Kidney (tissue), 22 donors: ENCODE measurements at places on chromosomes 12 and 14. TPM values are rescaled to one million over a fixed set of nuclear protein-coding genes. Genes with fewer than 3 reads are reported as not detected.

DNA sequence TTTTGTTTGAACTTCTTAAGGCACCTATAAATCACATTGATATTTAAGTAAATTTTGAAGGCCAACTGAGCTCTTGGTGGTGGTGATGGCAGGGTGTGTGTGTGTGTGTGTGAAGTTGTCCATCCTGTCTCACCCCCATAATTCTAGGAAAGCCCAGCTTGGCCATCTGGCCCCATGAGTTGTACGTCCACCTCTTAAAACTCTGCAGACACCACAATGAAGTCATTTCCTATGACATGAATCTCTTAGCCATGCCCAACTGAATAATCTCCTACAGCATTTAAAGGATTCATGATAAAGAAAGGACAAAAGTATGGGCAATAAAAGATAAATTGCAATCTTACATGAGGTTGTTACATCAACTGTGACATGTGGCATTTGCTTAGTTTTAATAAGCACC is 123.4 kb downstream of the TTC7B start:
- DNase-seq: no peak

GRCh38 chr12:67661311-67662021 is 12.9 kb downstream of the DYRK2 start:
- DNase-seq: no peak

- DNase-seq: peak; percentile 85
Measured at GRCh38 chr14:103056322-103057027, 874 bp downstream of the CDC42BPB start.

- DNase-seq: peak; percentile 2
Measured at GRCh38 chr14:96445844-96446710, 54.1 kb downstream of the AK7 start.

DNA sequence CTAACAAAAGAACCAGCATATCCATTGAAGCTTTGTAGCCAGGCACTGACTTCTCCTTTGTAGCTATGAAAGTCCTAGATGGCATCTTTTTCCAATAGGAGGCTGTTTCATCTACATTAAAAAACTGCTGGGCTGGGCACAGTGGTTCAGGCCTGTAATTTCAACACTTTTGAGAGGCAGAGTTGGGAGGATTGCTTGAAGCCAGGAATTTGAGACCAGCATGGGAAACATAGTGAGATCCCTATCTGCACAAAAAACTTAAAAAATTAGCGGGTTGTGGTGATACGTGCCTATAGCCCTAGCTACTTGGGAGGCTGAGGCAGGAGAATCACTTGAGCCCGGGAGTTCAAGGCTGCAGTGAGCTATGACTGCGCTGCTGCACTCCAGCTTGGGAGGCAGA is 167.7 kb downstream of the CALM1 start:
- DNase-seq: no peak

- no peak for DNase-seq
Measured at GRCh38 chr14:36751106-36751505, 89.4 kb downstream of the PAX9 start.

DNA sequence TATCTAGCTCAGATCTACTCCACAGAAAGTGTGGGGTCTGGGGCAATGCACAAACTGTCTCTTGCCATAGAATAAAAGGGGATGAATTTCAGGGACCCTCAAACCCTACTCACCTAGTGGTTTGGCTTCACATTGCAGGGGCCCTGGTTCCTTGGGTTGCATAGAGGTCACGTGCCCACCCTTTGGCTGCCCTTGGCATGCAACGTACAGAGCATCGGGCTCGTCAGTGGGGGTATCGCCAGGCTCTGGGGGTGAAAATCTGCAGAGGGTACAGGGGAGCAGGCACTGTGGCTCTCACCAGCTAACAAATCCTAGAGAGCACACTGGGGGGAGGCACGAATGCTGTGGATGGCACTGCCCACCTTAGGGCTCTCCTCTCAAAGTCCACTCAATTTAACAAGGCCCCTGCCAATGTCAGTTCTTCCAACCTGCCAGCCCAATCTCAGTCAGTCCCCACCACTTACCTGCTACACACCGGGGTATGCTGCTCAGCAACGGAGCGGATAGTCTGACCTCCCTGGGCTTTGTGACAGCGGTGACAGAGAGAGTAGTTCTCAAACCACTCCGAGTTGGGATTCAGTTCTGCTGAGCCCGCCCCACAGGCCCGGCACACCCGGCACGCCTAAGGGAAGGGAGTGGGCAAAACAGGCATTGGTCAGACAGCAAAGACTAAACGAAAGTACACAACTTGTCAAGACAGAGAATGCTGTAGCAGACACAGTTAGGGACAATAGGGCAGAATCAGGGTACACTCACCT is 8.0 kb downstream of the KMT2D start:
- no peak for DNase-seq

GRCh38 chr14:77319422-77319821 is 1.3 kb downstream of the POMT2 start:
- peak; percentile 72 for DNase-seq

GRCh38 chr12:20629414-20630156 is 65.5 kb upstream of the SLCO1C1 start:
- DNase-seq: peak; percentile 69

GRCh38 chr14:77189479-77189878 is 7.9 kb downstream of the TMEM63C start:
- DNase-seq: no peak

GRCh38 chr12:125255935-125256633 is 190.8 kb downstream of the AACS start:
- no peak for DNase-seq

DNA sequence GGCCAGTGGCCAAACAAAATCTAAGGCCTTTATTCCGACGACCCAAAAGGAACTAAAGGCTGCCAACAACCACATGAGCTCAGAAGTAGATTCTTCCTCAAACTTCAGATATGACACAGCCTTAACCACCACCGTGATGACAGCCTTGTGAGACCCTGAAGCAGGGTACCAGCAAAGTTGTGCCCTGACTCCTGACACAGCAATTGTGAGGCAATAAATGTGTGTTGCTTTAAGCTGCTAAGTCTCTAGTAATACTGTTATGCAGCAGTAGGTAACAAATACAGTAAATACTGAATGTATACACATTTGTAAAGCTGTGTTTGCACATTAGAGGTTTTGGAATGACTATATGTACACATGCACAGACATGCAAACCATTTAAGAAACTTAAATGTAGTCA is 10.7 kb upstream of the SLC6A13 start:
- no peak for DNase-seq

- no peak for DNase-seq
Measured at GRCh38 chr12:119630223-119630780, 36.7 kb downstream of the TMEM233 start.

DNA sequence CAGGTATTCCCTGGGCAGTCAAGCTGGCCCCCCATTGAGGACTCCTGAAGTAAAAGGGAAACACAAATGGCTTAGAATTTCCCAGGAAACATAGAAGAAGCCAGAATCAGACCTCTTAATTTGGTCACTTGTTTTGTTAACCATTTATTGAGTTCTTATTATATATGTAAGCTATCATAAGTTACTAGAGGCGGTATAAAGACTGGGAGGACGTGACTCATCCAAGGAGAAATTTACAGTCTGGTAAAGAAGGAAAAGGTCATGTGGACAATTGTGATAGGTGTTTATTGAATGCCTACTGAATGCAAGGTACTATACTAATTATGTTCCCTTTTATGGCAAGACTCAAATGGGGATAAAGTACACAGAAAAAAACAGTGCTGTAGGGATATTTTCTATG is 146.7 kb downstream of the DYRK2 start:
- DNase-seq: no peak

- no peak for DNase-seq
Measured at GRCh38 chr14:48391661-48392060, 716.3 kb upstream of the MDGA2 start.

GRCh38 chr12:28603239-28603638 is 413.0 kb downstream of the CCDC91 start:
- no peak for DNase-seq

GRCh38 chr12:94644141-94644979 is 6.0 kb downstream of the TMCC3 start:
- peak; percentile 95 for DNase-seq

RASSF8 gene
- total RNA-seq: 52.8 TPM

FZD10 gene
- total RNA-seq: 0.57 TPM

GABARAPL1 gene
- total RNA-seq: 142 TPM

GALC gene
- total RNA-seq: 29.4 TPM
